Substantia nigra (tissue), 51 donors: ENCODE measurements at places on chromosomes 7 and 10.

DNA sequence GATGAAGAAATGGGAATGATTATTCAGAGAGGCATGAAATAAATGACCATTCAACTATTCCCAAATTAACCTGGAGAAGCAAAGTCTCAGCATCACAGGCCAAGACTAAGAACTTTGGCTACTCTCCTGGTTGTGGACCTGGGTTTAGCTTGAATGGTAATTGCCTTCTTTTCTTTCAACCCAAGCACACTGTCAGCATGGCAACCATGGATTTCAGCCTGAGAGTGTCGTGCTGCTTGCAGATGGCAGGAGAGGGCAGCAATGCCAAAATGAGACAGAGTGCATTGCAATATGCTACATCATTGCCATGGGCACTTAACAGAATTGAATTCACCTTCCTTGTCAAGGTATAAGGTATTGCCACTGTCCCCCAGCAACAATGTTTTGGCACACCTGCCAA is 767.2 kb downstream of the REEP3 start:
- peak; percentile 2 for DNase-seq

DNA sequence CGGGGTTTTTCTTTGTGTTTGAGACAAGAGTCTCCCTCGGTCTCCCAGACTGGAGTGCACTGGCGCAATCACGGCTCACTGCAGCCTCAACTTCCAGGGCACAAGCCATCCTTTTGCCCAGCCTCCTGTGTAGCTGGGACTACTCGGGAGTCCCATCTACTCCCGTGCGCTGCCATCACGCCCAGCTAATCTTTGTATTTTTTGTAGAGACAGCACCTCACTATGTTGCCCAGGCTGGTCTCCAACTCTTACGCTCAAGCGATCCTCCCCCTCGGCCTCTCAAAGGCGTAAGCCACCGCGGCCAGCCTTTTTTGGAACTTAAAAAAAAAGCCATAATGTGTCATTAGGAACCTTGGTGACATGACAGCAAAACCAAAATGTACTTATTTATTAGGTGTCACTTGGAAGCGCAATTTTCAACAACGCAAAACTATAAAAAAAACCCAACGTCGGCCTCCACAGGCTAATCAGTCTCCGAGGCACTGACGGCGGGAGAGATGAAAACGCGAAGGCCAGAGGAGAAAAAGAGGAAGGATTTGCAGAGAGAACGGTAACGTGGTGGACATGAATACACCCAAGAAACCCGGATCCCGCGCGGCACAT is 911 bp upstream of the HNRNPH3 start:
- peak; percentile 50 for DNase-seq

DNA sequence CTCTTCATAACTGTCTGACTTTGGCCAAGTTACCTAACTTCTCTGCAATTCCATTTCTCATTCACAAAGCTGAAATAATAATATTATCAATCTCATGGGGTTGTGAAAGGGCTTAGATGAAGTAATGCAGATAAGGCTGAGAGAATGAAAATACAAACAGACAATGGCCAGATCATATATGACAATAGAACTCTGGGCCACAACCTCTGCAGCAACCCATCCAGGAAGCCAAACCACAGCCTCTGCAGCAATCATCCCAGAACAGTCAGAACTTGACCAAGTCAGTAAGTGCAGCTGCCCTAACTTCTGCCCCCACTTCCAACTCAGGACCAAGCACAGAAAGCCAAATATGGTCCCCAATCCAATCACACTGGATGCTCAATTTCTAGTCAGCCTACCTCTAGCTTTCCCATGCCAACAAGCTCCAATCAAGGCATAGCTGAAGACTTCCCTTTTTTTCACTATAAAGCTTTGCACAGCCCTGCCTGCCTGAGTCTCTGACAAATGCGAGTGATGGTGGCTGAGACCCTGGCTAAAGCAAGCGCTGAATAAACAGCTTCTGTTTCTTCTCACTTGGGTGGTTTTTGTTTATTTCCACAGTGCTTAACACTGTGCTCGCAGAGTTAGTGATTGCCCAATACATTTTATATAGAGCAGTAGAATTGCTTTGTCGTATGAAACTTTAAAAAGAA is 34.8 kb upstream of the TNPO3 start:
- DNase-seq, result no peak

DNA sequence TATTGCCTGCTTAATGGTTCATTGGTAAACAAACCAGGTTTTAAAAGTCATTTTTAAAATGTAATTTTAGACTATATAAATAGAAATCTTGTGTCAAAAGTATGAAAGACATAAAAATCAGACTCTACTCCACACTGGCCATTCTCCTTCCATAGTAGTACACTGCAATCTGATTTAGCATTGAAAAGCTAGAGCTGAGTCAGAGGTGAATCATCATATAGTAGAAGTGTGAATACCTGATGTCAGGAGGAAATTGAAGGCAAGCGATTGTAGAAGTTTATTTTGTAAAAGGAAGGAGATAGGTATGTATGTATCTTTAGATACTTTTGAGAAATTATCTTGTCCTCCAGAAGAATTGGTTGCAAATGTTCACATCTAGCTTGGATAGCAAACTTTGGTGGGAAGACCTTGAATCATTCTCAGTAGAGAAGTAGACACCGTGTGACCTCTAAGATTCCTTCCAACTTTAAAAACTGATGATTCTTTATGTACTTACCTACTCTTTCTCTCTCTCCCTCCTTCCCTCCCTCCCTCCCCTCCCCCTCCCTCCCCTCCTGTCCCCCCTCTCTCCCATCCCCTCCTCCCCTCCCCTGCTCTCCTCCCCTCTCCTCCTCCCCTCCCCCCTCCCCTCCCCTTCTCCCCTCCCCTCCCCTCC is 88.1 kb downstream of the BTAF1 start:
- no peak for DNase-seq

- DNase-seq, result peak; percentile 12
Measured at GRCh38 chr10:119132521-119133345, 28.8 kb downstream of the DENND10 start.

GRCh38 chr10:120508393-120508792 is 51.4 kb downstream of the PLPP4 start:
- no peak for DNase-seq

GRCh38 chr10:72108830-72109635 is 20.7 kb upstream of the SPOCK2 start:
- no peak for DNase-seq

DNA sequence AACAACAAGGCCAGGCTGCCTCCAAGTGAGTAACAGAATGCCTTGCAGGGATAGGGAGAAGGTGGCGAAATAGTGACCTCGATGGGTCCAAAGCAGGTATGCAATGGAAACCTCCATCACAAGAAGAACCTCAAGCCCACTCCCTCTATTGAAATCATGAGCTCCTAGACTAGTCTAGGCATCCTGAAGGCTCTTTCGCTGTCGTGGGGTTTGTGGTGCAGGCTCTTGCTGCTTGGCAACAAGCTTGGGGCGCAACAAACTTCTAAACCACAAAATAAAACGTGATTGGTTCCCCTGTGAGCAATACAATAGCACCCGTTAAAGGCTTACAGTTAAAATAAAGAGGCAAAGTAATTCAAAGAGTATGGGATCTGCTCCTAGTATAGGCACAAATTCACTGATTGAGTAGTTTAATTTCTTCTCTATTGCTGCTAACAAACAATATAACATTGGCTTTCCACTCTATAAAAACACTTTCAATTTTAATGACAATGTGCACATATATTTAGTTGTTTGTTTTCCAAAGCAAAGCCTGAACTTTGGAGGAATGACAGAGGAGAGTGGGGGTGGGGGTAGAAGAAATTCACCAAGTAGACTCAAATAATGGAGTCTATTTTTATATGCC is 64.1 kb downstream of the C10orf67 start:
- no peak for DNase-seq

DNA sequence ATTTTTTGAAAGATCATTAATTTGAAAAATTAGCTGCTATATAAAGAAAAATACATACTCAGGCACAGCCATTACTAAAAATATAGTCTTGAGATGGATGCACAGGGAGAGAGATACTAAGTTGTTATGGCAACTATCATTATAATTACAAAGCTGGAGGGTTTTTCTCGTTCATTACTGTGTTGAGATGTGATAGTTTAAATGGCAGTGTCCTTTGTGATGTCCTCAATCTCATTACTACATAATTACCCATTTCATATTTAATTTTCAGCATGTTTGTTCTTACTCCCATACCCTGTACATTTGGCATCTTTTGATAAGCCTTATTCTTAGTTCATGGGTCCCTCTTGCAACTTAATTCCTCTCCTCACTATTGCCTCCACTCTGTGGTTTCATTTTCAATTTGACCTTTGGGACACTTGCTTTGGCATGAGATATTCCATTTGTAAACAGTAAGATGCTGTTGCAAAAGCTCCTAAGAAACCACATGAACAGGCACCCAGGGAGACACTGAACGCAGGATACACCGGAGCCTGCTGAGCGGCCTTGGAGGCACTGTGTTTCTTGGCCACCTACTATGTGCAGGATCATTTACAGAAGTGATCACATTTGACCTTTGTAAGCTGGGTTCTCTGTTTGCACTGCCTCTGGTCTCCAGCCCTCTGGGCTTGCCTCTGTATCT is 4.8 kb upstream of the CPXM2 start:
- DNase-seq, result no peak

GRCh38 chr7:37109016-37109683 is 339.5 kb downstream of the ELMO1 start:
- no peak for DNase-seq

DNA sequence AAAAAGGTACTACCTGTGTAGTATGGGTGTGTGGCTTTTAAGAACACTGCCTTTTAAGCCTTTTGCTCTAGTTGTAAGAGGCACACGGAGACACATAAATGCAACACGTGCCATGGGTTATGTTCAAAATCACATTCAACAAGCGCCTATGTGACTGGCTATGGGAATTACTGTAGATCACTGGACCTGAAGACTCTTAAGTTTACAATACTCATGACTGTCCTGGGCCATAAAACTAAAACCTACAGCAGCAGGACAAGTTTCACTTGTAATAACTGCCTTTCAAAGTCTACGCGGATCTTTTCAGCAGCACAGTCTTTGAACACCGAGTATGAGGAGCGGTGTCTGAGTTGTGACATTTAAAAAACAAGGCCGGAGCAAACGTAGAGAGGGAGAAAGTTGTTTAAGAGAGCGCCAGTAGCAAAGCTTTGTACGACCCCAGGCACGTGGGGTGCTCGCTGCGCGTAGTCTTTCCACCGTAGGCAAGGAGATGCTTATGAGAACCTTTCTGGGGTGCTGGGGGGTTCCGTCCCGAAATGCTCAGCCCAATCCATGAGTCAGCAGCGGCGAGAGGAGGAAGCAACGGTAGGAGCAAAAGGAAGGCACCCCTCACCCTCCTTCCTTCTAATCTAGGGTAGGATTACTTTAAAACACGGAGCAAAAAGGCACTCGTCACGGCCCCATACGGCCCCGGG is 662 bp downstream of the DNAJC2 start:
- no peak for DNase-seq

DNA sequence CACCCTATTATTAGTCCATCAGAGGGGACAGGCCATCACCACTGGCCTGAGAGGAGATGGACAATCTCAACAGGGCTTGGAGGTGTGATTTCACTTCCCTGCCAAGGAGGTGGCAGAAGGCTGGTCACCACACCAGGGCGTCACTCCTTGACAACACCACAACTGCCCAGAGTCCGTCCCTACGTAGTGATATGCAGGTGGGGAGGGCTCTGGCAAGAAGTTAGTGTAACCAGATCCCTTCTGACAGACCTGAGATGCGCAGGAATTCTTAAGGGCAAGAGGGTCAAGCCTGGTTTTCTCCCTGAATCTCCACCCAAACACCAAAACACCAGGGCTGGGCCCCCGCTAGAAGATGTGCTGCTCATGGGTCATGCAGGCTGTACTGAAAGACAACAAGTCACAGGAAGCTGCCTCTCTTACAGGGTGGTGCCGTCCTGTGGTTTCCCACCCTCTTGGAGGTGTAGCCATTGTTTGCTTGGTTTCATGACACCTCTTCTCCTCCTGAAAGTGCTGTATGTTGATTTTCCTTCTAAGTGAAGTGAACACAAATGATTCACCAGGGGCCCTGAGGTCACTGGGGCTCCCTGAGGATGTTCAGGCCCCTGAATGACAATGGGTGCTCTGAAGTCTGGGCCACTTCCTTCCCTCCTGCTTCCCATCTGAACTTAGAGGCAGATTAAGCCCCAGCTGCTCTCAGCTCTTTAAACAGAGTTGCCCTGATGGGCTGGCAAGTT is 27.1 kb downstream of the ATXN7L1 start:
- DNase-seq, result no peak

GRCh38 chr10:96910488-96911395 is 78.6 kb downstream of the LCOR start:
- no peak for DNase-seq

GRCh38 chr10:61271127-61271780 is 181.9 kb downstream of the TMEM26 start:
- DNase-seq, result no peak

DNA sequence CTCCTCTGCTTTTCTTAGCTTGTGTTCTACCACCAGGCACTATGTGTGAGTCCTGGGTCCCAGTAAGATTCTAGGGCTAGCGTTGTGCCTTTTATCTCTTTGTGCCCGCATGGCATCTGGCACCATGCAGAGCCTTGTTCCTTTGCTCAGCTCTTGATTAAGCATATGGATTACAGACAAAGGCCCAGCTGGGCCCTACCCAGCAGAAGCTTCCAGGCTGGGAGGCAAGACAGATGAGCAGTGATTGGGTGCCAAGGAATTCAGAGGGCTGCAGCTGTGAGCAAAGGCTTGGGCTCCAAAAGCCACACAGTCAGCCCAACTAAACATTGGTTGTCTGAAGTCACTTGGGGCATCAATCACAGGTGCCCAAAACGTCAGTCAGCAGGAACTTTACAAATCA is 2.0 kb downstream of the ACSM6 start:
- peak; percentile 34 for DNase-seq

GRCh38 chr7:98988641-98989040 is 110.3 kb downstream of the TRRAP start:
- no peak for DNase-seq

DNA sequence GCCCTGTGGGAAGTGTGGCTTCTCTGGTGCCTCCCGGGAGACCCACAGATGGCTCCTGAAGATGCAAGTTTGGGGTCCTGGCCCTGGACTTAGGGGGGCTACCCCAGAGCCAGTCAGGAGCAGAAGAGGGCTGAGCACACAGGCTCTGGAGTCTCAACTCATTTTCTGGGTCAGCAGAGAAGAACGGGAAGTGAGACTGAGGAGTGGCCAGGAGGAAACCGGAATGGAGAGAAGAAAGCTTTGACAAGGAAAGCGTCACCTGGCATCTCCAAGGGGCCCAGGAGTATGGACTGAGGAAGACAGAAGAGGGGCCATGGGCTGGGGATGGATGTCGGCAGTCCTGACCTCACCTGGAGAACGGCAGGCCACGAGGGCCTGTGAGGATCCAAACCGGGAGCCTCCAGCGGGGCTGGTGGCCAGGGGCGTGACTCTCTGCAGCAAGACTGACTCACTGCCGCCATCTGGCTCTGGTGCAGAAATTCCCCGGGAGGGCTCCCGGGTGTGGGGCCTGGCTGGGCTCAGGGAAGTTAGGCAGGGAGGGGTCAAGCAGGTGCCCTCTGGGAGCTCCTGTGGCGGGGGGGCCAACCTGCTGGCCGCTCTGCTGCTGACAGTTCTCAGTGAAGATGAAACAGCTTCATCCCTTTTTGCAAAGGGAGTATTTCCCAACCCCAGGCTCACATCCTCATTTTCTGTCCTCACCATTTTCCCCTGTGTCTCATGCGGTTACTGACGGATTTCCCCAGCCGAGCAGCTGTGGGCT is 23.6 kb downstream of the DAGLB start:
- DNase-seq, result peak; percentile 30
